Naive thymus-derived CD8-positive, alpha-beta T cell (primary cell): ENCODE measurements at places on chromosomes 4 and X.

- no peak for DNase-seq
- no peak overlapping the region for H3K27ac ChIP-seq
- H3K36me3 ChIP-seq: no peaks in the 10 kb centered on the region
- no peaks in the 10 kb centered on the region for H3K4me1 ChIP-seq
- no peaks in the 10 kb centered on the region for H3K27me3 ChIP-seq
- H3K4me3 ChIP-seq: no peak overlapping the region
Measured at GRCh38 chr4:29121586-29121985, 1598.6 kb upstream of the PCDH7 start.

- no peaks in the 10 kb centered on the region for H3K36me3 ChIP-seq
- no peak overlapping the region for H3K4me3 ChIP-seq
- H3K4me1 ChIP-seq: no peaks in the 10 kb centered on the region
- H3K27me3 ChIP-seq: no peaks in the 10 kb centered on the region
Measured at GRCh38 chrX:107197319-107197718, 8.9 kb downstream of the NUP62CL start.

- no peak overlapping the region for H3K27ac ChIP-seq
- H3K27me3 ChIP-seq: peaks cover 19% of the 10 kb centered on the region
- no peaks in the 10 kb centered on the region for H3K36me3 ChIP-seq
- no peak overlapping the region for H3K4me3 ChIP-seq
- H3K4me1 ChIP-seq: no peaks in the 10 kb centered on the region
Measured at GRCh38 chrX:17876135-17876534, 15.0 kb upstream of the RAI2 start.

DNA sequence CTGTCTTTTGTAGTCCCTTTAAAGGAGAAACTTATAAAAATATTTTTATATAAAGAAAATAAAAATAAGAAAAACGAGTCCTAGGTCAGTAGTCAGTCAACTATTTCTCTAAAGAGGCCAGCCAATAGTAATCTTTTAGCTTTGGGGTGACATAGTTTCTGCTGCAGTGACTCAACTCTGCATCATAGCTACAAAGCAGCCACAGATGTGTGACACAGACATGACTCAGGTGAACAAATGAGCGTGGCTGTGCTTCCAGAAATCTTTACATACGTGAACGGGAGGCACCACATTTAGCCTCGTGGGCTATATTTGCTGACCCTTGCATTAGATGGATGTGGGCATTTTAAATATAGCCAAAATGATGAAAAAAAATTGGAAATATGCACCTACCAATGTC is 1862.5 kb upstream of the TENM3 start:
- no peaks in the 10 kb centered on the region for H3K27me3 ChIP-seq
- peaks cover 4% of the 10 kb centered on the region for H3K36me3 ChIP-seq
- DNase-seq: no peak
- no peak overlapping the region for H3K27ac ChIP-seq
